ENCODE measurements at places on chromosomes 4 and X.

DNA sequence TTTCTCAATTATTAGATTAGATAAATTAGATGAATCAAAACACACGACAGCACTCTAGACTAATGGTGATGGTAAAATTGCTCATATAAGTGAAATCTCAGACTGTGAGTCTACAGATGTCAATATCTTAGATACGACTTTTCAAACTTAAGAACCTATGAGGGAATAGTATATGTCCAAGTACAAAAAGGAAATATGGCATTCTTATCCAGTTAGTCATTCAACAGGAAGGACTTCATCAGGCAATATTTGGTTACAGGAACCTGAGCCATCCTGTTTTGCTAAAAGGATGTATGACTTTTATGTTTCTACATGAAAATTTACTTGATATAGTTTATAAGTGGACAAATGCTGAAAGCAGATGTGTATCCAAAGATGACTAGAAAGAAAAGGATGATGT lies 107.0 kb downstream of the CT47B1 start:
- DNase-seq: no peak

GRCh38 chr4:90318193-90318592 lies 191.0 kb downstream of the CCSER1 start:
- peak; percentile 63 for DNase-seq

GRCh38 chrX:101223226-101223625 lies 3.6 kb downstream of the DRP2 start:
- no peak for DNase-seq

DNA sequence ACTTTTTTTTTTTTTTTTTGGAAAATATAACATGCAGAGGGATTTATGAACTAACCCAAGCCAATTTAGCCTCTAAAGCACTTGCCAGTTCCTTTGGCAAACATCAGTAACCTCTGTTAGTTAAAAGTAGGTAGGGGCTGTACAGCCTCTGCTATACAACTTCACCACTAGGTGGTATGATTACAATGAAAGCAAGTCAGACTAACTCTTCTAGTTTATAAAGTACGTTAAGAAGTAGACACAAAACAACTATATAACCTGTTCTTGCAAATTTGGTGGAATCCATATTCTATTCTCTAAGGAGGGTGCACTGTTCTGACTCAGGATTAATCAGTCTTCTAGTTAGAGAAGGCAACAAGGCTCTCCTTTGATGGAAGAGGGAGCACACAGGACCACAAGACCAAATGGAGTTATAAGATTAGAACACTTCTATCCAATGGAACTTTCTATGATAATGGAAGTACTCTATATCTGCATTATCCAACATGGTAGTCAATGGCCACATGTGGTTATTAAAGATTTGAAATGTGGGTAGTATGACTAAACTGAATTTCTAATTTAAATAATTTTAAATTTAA lies 12.8 kb downstream of the AIMP1 start:
- DNase-seq: no peak

DNA sequence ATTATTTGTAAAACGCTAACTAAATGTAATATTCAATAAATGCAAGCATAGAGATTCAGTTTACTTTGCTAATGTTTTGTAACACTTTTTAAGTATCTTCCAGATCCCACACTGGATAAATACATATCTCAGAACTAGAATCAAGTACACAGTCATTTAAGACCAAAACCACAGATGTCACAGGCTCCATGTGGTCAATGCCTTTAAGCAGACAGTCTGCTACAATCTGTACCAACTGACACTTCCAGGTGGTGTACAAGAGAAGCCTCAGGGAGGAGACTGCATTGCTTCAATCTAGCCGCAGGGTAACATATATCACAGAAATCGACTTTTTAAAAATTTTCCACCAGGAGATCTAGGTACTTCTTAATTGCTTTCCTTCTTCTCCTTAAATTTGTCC lies 229.6 kb upstream of the DIAPH2 start:
- DNase-seq: no peak

- no peak for DNase-seq
These were observed 109.0 kb upstream of the AADAT start for GRCh38 chr4:170198747-170199146.

GRCh38 chrX:22541926-22542325 lies 269.2 kb downstream of the CBLL2 start:
- DNase-seq: no peak

DNA sequence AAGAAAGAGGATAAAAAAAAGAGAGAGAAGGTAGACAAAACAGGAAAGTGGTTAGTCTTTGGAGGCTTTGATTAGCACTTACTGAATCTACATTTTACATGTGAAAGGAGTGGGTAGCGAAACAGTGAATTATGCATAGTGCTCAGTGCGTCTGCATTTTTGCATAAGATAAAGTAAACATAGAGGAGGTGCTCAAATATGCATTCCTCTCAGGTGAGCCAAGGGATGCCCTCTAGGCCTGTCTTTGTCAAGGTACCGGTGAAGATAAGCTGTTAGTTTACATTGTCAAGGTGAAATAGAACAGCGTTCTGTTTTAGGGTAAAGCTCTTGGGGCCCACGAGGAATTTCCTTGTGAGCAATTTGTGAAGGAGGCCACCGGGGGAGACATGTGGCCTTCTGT lies 260.6 kb downstream of the TRIML1 start:
- DNase-seq: no peak

DNA sequence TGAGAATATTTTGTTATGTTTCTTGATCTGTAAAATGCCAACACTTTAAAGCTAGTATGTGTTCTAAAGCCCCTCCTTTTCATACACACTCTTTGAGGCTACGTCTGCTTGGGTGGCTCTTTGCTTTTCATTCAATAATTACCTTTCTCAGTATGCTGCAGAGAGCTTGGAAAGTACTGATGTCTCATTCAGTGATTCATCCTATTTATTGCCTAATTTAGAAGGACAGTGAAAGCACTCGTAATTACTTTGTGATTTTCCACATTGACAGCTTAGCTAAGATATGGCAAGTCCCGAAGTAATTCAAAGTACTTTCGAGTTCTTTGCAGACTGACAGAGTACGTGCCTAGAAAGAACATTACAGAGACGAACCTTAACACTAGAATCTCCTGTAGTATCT lies 57.2 kb downstream of the BMP15 start:
- DNase-seq: no peak

GRCh38 chr4:139682741-139683151 lies 17.1 kb downstream of the MGST2 start:
- DNase-seq: no peak

DNA sequence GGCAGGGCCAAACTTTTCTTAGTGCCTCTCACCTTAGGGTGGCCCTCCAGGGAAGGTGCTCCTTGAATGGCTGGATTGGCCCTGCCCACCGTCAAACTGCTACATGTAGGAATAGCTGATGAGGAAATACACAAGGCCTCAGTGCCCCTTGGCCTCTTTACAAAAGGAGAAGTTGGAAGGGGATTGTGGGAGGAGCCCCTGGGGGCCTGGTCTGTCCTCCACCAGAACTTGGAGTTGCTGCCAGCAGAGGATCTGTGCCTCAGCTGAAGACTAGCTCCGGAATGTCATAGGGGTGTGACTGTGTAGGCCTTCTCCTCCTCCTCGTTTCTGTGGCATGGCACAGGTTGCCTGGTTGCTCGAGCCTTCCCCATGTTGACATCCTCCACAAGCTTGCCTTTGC lies 142.7 kb downstream of the AMMECR1 start:
- no peak for DNase-seq

DNA sequence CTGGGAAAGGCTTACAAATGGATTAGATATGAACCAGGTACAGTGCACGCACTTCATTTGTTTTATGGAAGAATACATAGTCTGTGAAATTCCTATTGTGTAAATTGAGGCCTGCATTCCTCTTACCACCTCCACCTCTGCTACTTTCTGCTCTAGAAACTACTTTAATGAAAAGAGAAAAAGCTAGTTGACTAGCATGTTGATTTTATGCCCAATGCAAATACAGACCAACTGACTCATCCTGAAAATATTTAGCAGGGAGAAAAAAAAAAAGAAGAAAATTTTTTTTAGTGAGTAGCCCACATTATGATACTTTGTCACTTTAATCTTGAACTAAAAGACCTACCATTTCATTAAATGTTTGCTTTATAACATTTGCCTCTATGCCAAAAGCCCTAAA lies 41.2 kb downstream of the DCLK2 start:
- DNase-seq: no peak

GRCh38 chrX:30521440-30522182 lies 56.0 kb downstream of the TASL start:
- DNase-seq: peak; percentile 43

DNA sequence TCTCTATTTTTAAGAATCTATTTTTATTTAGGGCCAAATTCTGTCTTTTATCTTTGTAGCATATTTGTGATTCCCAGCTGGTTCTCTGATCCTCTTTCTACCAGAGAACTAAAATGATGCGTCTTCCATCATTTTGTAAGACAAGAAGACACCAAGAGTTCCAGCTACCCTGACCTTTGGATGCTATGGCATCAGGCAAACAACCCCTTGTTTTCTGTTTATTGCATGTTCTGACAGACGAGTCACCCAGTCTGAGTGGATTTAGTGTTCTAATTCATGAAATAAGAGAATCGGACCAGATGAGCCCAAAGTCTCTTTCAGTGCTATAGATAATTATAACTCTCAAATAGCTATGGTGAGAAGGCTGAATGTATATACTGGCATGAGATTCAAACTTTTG lies 69.7 kb downstream of the ZFYVE28 start:
- DNase-seq: no peak

DNA sequence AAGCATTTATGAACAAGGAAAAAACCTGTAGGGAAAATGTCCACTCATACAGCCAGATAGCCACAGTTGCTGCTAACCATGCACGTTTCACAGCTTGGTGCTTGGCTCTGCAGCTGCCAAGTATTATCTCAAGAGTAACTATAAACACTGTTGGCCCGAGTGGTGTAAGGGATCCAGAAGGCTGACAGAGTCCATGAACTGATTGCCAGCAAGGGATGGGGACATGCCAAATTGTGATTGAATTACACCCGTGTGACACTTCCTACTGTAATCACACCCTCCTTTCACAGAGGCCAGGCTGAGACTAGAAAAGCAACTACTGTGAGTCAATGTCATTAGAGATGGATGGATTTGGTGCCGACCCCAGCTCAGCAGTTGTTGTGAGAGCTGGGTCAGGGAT lies 223.9 kb upstream of the ANKRD50 start:
- DNase-seq: peak; percentile 43

DNA sequence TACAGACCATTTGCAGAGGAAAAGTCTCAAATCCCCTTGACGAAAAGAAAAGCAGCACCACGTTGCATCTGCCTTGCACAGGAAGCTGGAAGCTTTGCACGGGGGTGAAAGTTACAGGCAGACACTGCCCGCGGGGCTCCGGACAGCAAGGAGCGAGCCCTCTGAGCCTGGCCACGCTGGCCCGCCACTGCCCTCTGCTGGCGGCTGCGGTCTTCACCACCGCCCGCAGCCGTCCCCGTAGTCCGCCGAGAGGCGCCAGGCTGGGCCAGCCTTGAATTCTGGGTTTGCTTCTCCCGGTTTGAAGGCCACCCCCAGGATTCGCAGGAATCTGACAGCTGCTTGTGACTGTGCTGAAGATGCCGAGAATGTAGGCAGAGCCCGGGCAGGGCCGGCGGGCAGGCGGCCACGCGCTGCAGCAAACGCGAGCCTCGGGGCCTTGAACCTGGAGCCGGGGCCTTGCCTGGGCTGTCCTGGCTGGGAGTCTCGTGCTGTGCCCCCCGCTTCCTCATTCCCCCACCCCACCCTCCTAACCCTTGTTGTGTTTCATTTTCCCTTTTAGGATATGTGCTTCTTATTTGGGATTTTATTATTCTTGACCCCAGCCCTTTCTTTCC lies 49.2 kb downstream of the ENPP6 start:
- DNase-seq: no peak

- no peak for DNase-seq
These were observed 4.5 kb downstream of the SHROOM3 start for GRCh38 chr4:76439491-76439890.

DNA sequence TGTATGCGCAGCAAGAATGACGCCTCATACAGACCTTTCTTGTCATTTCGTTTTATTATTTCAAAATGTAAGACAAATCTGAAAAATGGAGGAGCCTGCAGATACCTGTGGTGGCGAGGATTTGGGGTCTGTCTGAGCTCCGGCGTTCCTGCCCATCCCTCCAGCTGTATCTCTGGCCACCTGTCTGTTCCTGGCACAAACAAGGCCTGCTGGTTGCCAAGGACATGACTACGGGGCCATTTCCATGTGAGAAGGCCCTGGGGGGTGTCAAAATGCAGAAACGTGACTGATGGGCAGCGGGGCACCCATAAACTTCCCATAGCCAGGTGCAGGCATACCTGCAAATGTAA lies 591 bp upstream of the TSPAN7 start:
- no peak for DNase-seq

- no peak for DNase-seq
These were observed 75.7 kb downstream of the HAUS3 start for GRCh38 chr4:2166253-2166652.

GRCh38 chr4:75432683-75433082 lies 81.5 kb downstream of the RCHY1 start:
- no peak for DNase-seq

GRCh38 chr4:138241281-138242075 lies 671 bp downstream of the SLC7A11 start:
- no peak for DNase-seq

DNA sequence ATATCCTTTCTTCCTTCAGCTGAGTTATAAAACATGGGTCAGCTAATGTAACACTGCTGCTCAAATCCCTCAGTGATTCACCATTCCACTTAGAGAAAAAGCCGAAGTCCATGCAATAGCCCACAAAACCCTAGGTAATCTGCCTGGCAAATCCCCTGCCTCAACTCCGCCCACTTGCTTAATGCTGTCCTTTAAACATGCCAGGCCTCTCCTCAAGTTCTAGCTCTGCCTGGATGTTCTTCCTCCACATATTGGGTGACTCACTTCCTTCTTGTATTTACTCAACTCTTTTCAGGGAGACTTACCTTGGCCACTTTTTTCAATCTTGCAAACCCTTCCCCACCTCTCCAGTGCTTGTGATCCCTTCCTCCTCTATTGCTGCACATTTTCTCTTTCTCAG lies 89.8 kb downstream of the EMCN start:
- DNase-seq: no peak

DNA sequence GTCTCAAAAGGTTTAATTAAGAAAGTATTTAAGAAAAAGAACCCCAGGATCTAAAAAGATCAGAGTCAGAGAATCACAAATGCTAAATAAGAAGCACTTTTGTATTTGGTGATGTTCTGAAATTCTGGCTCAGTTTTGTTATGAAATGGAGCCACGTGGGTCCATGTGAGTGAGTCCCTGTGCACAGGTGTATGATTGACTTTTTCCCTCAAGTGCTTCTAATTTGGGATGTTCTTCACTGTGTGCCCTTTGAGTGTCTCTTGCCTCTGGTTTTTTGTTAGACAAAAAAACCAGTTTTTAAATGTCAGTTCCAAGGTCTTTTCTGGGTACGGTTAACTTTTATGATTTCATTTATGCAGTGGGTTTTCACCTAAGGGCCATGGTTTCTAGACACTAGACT lies 44.4 kb downstream of the REPS2 start:
- no peak for DNase-seq

GRCh38 chr4:133145758-133146573 lies 3.1 kb upstream of the PCDH10 start:
- DNase-seq: no peak

- no peak for DNase-seq
These were observed 25.5 kb upstream of the FAM9C start for GRCh38 chrX:13069771-13070416.

GRCh38 chr4:107939307-107939706 lies 8.0 kb downstream of the CYP2U1 start:
- DNase-seq: peak; percentile 64

All from GM04503 (cell line).